ENCODE measurements at places on chromosomes 13 and 19. TPM values are rescaled to one million over a fixed set of nuclear protein-coding genes. Genes with fewer than 3 reads are reported as not detected.

The TPM4 gene
- total RNA-seq, result 509 TPM

The RETN gene
- total RNA-seq, result not detected

DNA sequence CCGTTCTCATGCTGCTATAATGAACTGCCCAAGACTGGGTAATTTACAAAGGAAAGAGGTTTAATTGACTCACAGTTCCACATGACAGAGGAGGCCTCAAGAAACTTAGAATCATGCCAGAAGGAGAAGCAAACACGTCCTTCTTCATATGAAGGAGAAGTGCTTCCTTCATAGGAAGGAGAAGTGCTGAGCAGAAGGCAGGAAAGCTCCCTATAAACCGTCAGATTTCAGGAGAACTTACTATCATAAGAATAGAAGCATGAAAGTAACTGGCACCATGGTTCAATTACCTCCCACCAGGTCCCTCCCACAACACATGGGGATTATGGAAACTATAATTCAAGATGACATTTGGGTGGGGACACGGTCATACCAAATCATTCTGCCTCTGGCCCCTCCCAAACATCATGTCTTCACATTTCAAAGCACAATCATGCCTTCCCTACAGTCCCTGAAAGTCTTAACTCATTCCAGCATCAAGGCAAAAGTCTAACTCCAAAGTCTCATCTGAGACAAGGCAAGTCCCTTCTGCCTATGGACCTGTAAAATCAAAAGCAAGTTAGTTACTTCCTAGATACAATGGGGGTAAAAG lies 10.6 kb downstream of the ACOD1 start:
- DNase-seq, result no peak

GRCh38 chr13:112558696-112559418 lies 29.1 kb downstream of the TUBGCP3 start:
- DNase-seq, result no peak

DNA sequence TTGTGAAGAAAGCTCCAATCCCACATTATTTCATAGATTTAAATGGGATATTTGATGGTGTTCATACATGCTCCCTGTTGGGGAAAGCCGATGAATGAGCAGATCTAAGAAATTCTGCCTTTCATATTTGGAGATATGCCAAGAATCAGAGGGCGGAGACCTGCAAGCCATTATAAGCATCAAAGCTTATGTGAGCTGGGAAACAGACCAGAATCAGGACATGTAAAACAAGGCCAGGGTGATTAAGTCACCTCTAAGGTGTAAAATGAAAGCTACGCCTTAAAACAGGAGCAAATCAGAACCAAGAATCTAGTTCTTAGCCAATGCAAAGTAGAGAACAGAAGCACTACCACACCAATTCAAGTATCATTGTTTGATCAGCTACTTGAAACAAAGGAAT lies 392.4 kb downstream of the DCT start:
- no peak for DNase-seq

GRCh38 chr19:1067341-1067957 lies 482 bp downstream of the ARHGAP45 start:
- DNase-seq, result no peak

GRCh38 chr19:933553-933882 lies 7.7 kb downstream of the ARID3A start:
- no peak for DNase-seq

- no peak for DNase-seq
Observed at GRCh38 chr19:47507012-47507411, 7.9 kb downstream of the NAPA start.

- no peak for DNase-seq
Observed at GRCh38 chr19:50252111-50252886, 48.9 kb downstream of the MYH14 start.

DNA sequence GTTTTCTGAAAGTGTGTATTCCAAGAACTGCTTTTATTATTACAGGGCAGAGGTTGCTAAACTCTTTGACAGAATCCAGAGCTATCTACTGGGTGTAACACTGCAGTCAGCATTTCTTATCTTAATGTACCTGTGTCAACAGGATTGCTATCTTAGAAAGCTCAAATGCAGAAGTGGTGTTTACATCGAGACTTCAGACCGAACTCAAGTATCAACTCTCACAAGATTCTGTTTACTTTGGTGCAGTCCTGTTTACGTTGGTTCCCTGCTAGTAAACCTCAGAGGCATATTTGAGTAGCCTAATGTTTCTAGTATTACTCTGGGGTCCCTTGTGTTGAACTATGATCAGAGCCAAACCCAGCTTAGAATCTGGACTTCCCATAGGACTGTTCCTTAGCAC lies 20.5 kb downstream of the SLC15A1 start:
- DNase-seq, result no peak

- DNase-seq, result no peak
Observed at GRCh38 chr19:49642492-49643035, 555 bp downstream of the SCAF1 start.

- DNase-seq, result no peak
Observed at GRCh38 chr13:74442751-74443150, 308.5 kb upstream of the KLF12 start.

DNA sequence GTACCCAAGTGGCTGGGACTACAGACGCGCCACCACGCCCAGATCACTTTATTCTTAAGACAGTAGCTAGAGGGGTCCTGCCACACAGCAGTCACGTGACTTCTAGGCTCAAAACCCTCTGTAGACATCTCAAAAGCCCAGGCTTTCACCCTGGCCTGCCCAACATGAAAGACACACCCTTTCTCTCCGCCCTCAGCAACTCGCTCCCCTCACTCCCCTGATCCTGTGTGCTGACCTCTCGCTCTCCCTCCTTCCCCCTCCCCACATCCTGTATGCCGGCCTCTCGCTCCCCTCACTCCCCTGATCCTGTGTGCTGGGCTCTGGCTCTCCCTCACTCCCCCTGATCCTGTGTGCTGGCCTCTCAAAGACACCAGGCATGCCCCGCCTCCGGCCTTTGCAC lies 77.4 kb downstream of the SLC15A1 start:
- DNase-seq, result no peak

GRCh38 chr13:31521435-31521834 lies 217.9 kb upstream of the RXFP2 start:
- no peak for DNase-seq

DNA sequence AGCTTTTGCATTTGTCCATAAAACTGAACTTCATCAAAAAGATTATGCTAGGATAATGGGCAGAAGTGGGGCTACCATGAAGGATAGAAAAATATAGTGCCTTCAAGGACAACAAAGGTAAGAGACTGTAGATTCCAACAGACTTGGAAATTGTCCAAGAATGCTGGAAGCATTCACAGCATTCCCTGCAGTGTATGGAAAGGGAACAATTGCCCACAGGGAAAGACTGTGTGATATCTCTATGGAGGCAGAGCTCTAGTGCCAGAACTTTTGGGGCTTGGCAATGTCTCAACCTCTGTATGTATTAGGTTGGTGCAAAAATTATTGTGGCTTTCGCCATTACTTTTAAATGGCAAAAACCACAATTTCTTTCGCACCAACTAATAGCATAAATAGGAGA lies 1598.8 kb upstream of the MIR17HG start:
- DNase-seq, result no peak

GRCh38 chr13:36382030-36382429 lies 35.8 kb upstream of the SPART start:
- peak; percentile 61 for DNase-seq

DNA sequence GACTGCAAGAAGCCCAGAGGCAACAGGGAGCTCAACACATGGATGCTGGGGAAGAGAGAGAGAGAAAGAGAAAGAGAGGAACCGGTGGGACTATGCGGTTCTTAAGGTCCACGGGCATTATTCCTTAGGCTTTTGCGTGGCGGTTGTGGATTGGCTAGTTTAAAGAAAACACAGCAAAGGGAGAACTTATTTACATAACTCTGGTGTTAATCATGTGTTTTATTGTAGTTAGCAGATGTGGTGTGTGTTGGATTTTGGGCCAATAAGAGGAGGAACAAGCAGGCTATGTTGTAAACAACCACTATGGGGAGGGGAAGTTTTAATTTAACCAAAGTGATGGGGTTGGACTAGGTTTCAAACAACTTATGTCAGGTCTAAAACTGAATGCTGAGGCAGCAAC lies 275.3 kb upstream of the KLF12 start:
- DNase-seq, result no peak

DNA sequence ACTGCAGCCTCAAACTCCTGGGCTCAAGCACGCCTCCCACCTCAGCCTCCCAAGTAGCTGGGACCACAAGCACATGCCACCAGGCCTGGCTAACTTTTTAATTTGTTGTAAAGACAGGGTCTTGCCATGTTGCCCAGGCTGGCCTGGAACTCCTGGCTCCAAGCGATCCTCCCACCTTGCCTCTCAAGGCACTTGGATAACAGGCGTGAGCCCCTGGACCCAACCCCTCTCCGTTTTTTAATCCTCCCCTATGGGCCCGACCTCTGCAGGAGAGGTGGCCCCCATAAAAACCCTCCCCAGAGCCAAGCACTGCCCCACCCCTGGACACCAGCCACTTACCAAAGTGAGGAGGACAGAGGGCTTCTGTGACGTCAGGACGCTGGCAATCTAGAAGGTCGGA lies 28.6 kb downstream of the PEPD start:
- DNase-seq, result no peak
